IPS DF 19.7 (cell line): ENCODE measurements at places on chromosomes 4 and X.

GRCh38 chr4:38674258-38675144, 10.5 kb downstream of the KLF3 start:
- no peak for DNase-seq

GRCh38 chr4:183722731-183723560, 63.9 kb downstream of the TRAPPC11 start:
- no peak for DNase-seq

DNA sequence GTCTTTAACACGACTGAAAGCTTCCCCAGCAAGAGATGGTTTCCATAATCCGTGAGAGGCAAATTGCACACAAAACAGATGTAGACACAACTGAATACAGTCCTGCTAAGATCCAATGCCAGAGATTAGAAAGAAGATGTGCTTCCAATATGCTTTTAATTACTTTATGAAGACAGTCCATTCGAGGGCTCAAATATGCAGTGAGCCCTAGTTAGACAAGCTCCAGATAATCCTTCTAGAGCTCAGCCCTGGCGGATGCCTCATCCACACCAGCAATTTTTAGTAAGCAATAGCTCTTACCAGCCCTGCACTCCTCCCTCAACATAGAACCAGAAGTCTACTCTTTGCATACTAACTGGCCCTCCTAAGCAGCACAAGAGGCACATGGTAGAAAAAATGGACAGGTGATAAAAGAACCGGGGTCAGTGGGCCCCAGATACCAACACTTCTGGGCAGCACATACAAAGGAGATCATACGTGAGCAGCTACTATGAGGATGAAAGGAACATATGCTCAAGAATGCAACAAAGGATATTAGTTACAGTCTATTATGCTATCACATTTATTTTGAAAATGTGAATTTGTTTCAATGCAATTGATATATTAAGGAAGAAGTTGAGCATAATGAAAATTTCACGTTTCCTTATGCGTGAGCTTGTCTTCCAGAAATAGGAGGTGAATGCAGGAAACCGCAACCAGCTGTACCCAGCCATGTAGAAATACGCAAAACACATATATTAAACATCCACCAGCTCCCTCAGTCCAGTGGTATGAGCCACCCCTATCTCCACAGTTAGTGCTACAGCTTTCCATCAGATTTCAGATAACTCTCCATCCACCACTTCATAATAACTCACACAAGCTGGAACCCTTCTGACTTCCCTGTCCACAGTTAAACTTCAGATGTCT, 34.3 kb downstream of the GPC4 start:
- DNase-seq, result no peak

DNA sequence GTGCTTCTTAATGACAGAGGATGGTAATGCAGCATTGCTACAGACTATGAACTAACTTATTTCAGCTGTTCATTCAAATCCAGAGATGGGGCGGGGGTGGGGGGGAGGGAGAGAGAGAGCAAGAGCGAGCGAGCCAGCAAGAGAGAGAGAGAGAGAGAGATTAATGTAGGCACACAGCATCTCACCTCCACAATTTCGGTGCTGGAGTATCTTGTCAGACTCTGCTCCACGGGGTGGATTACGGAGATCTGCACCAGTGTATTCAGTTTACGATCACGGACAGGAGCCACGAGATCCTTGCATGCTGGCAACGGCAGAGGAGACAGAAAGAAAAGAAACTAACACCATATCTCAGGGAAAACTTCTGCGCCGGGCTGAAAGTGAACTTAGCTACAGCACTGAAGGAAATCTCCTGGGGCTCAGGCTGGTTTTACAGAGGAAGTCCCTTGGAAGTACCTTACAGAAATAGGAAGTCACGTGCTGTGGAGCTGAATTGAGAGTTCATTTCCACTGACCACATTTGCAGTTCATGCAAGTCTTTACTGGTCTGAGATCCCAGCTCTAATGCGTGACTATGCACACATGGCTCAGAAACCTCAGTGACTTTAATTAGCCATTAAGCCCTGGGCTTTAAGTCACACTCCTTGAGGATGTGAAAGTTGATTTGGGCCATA, 440.9 kb downstream of the INPP4B start:
- no peak for DNase-seq

DNA sequence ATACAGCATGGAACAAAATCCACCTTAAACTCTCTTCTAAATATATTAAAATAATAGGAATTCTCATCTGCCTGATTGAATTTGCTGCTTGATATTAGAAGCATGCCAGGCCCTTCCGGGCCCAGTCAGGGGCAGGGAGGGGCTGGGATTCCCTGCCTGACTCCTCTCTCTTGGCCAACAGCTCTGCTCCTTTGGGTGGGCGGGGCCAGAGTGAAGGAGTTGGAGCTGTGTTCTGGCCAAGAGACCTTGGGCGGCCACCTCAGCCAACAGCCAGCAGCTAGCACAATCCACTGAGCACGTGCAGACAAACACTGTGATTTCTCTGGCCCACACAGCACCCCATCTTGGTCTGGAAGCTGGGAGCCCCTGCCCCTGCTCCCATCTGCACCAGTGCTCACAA, 140.3 kb downstream of the PJA1 start:
- DNase-seq, result no peak

DNA sequence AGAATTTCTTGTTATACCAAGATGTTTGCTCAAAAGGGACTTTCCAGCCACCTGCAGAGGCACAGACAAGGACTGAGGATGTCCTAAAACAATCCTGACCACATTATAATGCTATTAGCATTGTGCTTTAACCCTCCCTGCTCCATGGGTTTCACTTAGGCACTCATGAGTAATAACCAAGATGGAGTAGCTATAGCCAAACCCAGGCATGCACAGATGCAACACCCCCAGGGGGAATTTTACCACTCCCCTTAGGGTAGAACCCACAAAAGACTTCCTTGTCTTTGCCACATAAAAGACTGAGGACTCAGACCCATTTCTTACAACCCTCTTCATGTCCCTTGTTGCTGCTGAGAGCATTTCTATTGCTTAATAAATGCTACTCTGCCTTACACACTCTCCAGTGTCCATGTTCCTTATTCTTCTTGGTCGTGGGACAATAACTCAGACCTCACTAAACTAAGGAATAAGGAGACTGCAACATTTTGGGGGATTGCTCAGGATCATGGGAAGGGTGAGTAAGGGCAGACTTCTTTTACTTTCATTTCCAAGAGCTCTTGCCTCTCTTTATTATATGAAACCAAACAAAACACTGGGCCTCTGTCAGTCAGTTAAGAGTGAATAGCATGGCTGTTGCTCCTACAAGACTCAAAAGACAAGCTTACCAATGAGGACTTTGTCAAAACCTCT, 103.5 kb downstream of the TECRL start:
- no peak for DNase-seq

- DNase-seq, result no peak
These were observed 19.5 kb upstream of the XPNPEP2 start for GRCh38 chrX:129719268-129719667.

- DNase-seq, result no peak
These were observed 30.8 kb downstream of the RTL5 start for GRCh38 chrX:72100824-72101351.

DNA sequence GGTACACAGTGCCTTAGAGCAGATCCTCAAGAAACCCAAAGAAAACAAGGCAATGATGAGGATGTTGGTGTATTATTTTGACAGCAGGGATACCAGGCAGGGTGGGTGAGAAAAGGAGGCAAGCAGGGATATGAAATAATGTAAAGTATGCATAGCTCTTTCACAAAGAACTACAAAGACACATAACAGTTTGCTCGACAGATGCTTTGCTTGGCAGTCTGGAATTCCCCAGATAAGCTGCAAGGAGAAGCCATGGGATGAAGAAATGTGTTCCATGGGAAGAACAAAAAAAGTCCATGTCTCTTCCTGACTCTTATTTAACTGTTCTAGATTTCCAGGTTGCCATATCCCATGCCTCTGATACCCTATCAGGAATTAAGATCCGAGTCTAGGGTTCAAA, 75.4 kb downstream of the FAM13A start:
- no peak for DNase-seq

DNA sequence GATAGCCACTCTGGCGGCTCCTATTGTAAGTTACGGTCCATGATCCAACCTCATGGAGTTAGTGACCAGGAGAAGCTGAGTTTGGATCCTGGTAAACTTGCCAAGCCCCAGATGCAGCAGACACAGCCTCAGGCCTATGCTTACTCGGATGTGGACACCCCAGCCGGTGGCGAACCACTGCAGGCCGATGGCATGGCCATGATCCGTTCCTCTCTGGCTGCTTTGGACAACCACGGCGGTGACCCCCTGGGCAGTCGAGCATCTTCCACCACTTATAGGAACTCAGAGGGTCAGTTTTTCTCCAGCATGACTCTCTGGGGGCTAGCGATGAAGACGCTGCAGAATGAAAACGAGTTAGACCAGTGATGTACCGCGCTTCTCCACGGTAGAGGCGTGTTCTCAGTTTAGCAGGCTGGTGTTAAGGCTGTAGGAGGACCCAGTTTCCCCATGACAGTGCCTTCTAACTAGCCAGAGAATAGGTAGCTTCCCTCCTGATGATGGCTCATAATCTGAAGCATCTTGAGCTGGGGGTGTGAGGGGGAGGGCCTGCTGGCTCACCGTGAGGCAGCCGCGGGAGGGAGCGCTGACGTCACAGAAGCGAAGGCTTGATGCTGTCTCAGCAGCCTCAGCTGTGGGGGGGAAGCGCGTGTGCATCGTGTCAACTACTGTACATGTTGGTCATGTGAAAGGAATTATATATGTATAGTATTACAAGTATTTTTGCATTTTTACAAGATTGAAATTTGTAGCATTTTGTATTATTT, 31.1 kb downstream of the ZBTB49 start:
- no peak for DNase-seq

DNA sequence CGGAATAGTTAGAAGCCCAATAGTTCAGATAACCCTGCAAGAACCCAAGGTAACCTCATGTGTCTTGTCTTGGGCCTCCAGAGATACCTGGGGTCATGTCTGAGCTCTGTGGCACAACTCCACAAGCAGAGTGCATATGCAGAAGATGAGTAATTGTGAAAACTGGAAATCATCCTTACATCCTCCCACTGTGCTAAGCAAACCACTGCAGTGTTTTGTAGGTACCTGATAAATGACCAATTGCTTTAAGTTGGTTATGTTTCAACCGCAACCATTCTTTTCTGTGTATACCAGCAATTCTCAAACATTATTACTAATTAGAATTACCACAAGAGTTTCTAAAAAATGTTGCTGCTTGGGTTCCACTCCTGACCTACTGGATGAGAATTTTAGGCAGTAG, 73.2 kb downstream of the CBLL2 start:
- no peak for DNase-seq

DNA sequence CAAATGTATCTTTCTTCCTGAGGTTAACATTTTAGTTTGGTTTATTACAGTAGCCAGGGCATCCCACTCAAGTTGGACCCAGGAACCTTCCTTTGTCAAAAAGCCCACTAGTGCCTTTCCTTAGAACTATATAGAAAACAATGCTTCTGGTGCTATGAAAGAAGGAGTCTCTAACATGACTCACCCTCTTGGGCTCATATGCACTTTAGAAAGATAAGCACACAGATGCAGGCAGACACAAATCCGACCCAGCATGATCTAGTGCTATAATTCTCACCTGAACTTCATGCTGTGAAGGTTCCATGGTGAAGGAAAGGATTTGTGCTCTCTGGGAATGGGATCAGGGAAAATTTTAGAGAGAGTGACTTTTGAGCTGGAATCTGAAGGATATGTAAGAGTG, 289.4 kb downstream of the ANKRD50 start:
- DNase-seq, result no peak

DNA sequence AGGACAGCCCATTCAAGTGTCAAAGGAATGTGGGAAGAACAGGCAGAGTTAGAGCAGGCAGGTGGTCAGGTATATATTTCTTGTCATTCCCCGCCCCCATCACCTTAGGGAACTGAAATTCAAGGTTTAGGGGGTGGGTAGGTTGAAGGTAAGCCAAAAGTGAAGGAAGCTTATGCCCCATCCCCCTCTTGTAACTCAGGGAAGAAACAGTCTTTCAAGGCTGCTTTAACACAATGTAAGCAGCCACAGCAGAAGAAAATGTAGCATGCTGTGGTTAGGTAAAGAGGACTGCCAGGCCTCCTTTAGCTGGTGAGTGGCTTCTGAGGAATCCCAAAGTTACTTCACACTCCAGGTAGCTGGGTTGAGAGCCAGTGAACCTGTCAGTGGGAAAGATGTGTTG, 122.3 kb downstream of the RS1 start:
- DNase-seq, result peak; percentile 12

GRCh38 chr4:152104901-152105357, 344.1 kb upstream of the GATB start:
- DNase-seq, result no peak

- DNase-seq, result no peak
These were observed 184.1 kb downstream of the AFAP1 start for GRCh38 chr4:7755561-7755960.

DNA sequence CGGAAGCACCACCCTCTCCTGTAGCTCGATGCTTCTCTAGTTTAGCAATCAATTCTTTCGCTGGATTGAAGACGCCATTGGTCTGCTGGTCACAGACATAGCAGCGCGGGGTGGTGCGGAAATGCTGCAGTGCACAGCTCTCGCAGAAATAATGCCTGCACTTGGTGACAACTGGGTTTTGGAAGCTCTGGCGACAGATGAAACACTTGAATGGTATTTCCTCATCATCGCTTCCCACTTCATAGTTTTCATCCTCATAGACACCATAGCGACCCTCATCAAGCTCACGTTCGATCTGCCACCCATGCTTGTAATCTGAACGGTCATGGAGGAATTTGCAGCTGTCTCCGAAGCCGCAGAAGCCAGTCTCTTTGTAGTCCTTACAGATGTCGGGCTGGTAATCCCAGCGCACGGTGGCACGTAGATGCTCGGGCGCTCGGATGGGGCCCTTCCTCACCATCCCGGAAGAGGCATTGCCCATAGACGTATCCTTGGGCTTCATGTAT, 854 bp downstream of the RNF113A start:
- no peak for DNase-seq

GRCh38 chr4:128354205-128354821, 66.7 kb upstream of the PGRMC2 start:
- DNase-seq, result no peak

- DNase-seq, result no peak
These were observed 2358.0 kb downstream of the PCDH7 start for GRCh38 chr4:33078145-33078544.

- DNase-seq, result no peak
These were observed 17.6 kb downstream of the APBB2 start for GRCh38 chr4:41196633-41197332.

GRCh38 chr4:183335369-183335940, 13.2 kb upstream of the CLDN24 start:
- no peak for DNase-seq

DNA sequence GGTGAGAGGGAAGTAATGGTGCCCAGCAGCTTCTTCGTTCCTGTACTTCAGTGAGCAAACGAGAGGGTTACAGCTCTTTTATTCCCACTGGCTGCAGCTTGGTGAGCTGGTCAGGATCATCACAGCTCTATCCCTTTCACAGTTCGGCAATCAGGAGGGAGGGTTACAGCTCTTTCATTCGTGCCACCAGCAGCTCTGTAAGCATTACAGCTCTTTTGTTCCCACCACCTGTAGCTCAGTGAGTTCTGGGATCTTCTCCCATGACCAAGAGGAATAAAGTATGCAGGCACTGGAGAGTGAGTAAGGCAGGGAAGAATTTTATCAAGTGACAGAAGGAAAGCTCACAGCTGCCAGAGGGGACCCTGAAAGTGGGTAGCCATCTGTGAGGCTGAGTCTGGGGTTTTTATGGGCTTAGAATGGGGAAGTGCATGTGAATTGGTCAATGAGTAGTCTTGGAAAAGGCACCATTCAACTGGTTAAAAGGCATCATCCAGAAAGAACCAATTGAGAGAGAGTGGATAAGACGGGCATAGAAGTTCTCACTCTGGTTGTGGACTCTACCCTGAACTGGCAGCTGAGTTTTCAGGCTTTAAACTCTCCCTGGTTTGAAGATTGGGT, 123.7 kb downstream of the COX18 start:
- DNase-seq, result no peak
